ENCODE measurements at places on chromosomes 4 and X.

DNA sequence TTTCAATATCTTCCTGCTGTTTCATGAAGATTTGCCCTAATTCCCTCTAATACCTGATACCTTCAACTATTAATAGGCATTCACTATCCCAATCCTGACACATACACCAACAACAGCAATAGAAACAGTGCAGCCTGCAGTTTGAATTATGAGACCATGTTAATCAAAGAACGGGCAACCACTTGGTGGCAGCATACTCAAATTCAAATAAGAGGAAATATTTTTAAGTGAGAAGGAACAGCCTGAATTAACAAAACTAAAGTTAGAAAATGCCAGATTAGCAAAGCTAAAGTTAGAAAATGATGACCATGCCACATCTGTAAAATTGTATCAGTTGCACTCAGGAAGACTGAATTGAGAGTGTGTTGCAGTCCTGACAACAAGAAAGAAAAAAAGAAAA is 204.9 kb downstream of the SMARCA1 start:
- DNase-seq, result no peak

GRCh38 chrX:43450355-43450754 is 205.7 kb upstream of the MAOA start:
- no peak for DNase-seq

- DNase-seq, result no peak
These were observed 985.8 kb downstream of the TRAM1L1 start for GRCh38 chr4:116099596-116099995.

DNA sequence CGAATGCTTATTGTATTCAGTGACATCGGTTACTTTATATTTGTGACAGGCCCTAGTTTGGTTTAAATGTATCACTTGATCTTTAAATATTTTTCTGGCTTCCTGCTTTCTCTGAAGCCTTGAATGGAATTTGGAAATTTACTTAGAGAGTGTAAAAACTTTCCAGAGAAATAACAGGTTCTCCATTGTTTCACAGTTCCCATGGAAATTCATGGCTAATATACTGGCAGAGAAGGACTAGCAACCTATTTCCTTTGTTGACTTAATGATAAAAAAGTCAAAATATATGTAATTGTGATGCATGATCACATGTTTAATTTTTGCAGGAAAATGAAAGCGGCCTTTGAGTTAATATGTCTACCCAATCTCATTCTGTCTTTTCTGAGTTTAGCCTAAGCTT is 13.2 kb downstream of the NEIL3 start:
- no peak for DNase-seq

DNA sequence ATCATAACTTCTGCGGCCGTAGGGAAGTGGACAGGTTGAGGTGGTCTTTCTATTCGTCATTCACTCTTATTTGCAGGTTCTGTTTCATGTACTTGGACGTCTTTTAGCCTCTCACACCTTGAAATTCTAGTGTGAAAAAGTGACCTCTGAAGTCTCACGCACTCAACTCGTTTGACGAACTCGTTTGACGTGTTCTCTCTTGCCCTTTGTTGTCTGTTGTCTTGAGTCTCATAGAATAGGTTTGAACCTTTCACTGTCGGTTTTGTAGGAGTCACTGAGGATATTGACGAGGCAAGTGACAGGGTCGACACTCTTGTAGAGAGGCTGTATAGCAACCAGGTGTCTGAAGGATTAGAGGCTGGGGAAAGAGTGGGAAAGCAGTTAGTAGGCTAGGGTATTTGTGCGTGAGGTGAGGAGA is 1.1 kb upstream of the PGRMC2 start:
- no peak for DNase-seq

GRCh38 chrX:12441381-12442128 is 303.3 kb downstream of the FRMPD4 start:
- DNase-seq, result no peak

GRCh38 chrX:37640142-37640541 is 45.4 kb upstream of the XK start:
- no peak for DNase-seq

DNA sequence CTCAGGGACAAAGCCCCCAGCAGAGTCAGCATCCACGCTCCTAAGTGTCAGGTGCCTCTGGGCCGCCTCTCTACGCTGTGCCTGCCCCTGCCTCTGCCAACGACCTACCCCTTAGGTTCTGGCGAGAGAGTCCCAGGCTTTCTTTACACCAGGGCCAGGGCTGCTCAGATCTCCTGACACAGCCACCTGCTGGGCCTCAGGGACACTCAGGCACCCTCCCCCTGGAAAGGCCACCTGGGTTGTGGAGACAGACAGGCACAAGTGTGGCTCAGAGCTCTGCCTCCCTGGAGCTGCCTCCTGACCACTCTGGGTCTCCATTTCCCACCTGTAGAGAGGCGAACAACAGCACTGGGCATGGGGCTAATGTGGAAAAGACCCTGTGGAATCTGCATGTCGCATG is 90.0 kb upstream of the ADRA2C start:
- DNase-seq, result no peak

DNA sequence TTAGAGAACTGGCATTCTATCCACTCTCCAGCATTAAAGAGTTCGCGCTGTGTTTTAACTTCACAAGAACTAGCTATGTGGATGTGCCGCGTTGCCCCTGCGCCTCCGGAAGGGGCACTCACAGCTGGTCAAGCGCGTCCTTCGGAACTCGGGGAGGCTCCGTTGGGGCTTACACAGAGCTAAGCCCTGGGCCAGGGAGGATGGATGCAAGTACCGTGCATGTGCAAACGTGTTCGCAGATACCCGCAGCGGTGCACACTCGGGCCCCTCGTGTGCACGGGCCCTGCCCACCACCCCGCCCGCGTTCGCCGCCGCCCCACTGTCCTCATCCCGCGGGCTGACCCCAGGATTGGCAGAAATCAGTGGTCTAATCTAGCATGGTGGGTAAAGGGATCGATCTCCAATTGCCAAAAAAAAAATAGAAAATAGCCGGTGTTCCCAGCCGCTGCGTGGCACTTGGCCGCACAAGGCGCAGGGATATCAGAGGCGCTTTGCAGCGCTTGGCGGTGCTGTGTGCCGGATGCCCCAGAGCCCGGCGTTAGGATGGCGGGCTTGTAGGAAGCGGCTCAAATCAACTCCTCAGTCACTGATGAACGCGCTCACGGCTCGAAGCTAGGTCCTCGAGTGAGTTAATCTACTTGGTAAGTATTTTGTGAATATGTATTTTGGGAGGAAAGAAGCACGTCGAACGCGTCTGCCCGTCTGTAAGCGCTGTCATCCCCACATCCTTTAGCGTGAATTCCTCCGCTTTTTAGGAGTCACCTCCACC is 989 bp upstream of the PCDH10 start:
- DNase-seq, result no peak

GRCh38 chr4:150152766-150153165 is 74.5 kb downstream of the DCLK2 start:
- no peak for DNase-seq

DNA sequence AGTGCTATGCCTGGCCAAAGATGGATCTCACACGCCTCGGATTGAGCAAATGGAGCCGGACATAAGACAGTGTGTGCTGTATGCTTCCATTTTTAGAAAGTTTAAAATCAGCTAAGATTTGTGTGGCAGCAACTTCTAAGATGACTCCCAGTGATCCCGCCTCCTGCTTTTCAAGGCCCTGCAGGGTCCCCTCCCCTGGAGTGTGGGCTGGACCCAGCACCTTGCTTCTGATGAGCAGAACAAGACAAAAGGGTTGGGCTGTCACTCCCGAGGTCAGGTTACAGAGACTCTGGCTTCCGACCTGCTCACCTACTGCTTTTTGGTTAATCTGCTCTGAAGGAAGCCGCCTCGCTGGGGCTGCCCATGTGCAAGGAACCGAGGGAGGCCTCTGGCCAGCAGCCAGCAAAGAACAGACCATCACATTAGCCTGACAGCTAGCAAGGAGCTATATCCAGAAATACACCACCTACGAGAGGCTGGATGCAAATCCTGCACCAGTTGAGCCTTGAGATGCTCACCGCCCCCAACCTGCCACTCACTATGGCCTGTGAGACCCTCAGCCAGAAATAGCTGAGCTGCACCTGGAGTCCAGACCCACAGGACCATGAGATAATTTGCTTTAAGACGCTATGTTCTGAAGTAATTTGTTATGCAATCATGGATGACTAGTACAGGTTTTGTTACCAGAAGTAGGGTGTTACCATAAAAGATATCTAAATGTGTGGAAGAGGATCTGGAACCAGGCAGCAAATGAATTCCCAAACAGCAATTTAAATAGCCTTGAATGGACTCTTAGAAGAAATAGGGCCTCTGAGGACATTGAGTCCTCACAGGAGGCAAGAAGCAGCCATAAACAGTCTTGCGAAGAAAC is 47.6 kb downstream of the CRMP1 start:
- DNase-seq, result no peak

DNA sequence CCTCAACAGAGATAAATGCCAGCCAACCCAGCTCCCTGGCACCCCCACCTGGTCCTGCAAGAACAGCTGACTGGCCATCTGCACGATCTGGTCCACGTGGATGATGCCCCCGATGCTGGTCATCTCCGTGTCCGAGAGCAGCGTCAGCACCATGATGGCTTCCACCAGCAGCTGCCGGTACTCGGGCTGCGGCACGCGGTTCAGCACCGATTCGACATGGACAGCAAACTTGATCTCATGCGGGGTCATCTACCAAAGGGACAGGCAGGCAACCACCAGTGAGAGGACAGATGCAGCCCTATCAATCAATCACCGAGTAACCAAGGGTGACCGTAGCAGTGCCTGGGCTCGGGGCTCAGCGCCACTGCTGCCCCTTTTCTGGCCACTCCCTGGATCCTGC is 89.8 kb downstream of the PHKA2 start:
- no peak for DNase-seq

- no peak for DNase-seq
These were observed 32.0 kb upstream of the AMELX start for GRCh38 chrX:11261260-11261659.

DNA sequence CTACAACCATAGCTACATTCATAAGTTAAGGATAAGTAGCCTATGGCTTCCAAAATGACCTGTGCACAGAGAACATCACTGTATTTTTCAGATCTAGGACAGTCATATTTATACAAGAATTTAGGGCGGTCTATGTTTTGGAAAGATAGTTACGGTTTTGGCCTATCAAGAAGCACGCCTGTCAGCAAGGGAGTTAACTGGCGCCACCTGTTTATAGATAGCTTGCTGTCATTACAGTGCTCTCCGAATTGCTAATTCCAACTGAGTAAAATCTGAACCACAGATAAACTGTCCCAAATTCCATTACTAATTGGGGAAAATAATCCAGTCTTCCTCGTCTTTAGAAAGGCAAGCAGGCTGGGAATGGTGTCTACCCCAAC is 646 bp downstream of the ABCB7 start:
- no peak for DNase-seq

DNA sequence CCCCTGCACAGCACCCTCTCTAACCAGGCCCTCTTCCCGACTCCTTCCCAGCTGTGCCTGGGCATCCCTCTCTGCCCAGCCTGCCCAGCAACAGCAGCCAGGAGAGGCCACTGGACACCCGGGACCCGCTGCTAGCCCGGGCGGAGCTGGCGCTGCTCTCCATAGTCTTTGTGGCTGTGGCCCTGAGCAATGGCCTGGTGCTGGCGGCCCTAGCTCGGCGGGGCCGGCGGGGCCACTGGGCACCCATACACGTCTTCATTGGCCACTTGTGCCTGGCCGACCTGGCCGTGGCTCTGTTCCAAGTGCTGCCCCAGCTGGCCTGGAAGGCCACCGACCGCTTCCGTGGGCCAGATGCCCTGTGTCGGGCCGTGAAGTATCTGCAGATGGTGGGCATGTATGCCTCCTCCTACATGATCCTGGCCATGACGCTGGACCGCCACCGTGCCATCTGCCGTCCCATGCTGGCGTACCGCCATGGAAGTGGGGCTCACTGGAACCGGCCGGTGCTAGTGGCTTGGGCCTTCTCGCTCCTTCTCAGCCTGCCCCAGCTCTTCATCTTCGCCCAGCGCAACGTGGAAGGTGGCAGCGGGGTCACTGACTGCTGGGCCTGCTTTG is 1.1 kb downstream of the AVPR2 start:
- peak; percentile 17 for DNase-seq

GRCh38 chr4:174037049-174037448 is 246.4 kb downstream of the FBXO8 start:
- no peak for DNase-seq

DNA sequence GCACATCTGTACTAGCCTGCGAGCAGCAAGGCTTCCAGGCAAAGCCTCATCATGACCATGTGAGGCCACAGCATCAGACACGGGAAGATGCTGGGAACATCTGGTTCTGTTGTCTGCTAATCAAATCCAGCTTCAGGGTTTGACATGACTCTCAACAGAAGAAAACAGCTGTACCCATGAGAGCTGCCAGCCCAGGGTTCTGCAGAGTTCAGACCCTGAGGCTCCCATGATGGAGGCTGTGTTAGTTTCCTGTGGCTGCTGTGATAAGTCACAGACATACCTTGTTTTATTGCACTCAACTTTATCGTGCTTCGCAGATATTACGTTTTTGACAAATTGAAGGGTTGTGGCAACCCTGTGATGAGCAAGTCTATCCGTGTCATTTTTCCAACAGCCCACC is 37.5 kb downstream of the JAKMIP1 start:
- DNase-seq, result no peak

GRCh38 chr4:85491527-85491926 is 16.6 kb downstream of the ARHGAP24 start:
- DNase-seq, result no peak

- no peak for DNase-seq
These were observed 9.2 kb downstream of the VSIG4 start for GRCh38 chrX:66030505-66031317.

- no peak for DNase-seq
These were observed 238.1 kb upstream of the AGA start for GRCh38 chr4:177680308-177680707.
